ENCODE measurements at places on chromosomes 1 and 21. TPM values are rescaled to one million over a fixed set of nuclear protein-coding genes. Genes with fewer than 3 reads are reported as not detected.

Gene MCOLN3
- 14.2 TPM for total RNA-seq

Gene GNG4
- total RNA-seq: 1.1 TPM

Gene SH3BGR
- 1.7 TPM for total RNA-seq

Gene FLG2
- not detected for total RNA-seq

Gene LCK
- total RNA-seq: 0.57 TPM

Gene WNT3A
- not detected for total RNA-seq

Gene RNF186
- total RNA-seq: not detected

Gene NBPF20
- total RNA-seq: 3.5 TPM

Gene CFHR3
- total RNA-seq: not detected

Gene FCN3
- total RNA-seq: not detected

Gene SAMD11
- 51.8 TPM for total RNA-seq

Gene ILDR2
- total RNA-seq: 0.08 TPM

Gene TFF2
- 1.1 TPM for total RNA-seq

Gene RIMKLA
- total RNA-seq: 13.6 TPM

Data from Panc1 (cell line).